ENCODE measurements at places on chromosomes 2 and 18. TPM values are rescaled to one million over a fixed set of nuclear protein-coding genes. Genes with fewer than 3 reads are reported as not detected.

- no peak overlapping the region for H3K4me3 ChIP-seq
- DNase-seq = no peak
- H3K4me1 ChIP-seq = peaks cover 19% of the 10 kb centered on the region
- no peak overlapping the region for H3K27ac ChIP-seq
- H3K36me3 ChIP-seq = peaks cover 83% of the 10 kb centered on the region
- no peaks in the 10 kb centered on the region for H3K27me3 ChIP-seq
Observed at GRCh38 chr2:232842689-232843088, 27.4 kb upstream of the SNORC start.

SPDYA gene
- 0.76 TPM for total RNA-seq

DNA sequence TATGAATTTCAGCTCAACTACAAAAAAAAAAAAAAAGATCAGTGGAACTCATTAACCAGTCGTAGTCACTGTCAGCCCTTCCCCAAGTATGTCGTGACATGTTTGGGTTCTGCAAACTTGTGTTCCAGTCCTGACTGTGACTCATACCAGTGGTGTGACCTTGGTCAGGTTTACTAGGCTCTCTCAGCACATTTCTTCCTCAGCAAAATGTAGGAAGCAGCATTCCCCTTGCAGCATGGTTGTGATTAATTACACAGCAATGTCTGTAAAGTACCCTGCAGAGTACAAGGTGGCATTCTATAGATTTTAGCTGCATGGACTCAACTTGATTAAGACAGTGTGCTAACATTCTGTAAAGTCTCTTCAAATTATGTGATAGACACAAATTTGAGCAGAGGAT is 156.9 kb downstream of the LAMA1 start:
- DNase-seq = no peak
- H3K36me3 ChIP-seq = no peaks in the 10 kb centered on the region
- H3K27me3 ChIP-seq = no peaks in the 10 kb centered on the region
- no peak overlapping the region for H3K4me3 ChIP-seq
- no peaks in the 10 kb centered on the region for H3K4me1 ChIP-seq

DNA sequence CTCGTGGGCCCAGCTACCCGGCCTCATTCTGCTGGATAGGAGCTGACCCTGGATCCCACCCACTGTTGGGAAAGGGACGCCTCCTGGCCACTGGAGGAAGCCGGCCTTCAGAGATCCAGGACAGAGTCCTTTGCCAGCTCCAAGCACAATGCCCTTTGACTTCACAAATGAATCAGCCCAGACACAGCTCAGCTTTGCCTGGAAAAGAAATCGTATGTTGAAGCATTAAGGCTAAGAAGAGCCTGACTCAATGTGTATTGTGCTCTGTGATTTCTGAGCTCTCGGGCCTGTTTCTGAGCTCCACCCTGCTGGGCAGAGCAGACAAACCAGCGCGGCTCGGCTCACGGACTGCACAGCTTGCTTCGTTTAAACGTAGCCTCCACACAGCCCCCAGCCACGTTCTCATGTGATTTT is 162.9 kb upstream of the APCDD1 start:
- H3K4me3 ChIP-seq = no peak overlapping the region
- H3K27me3 ChIP-seq = no peaks in the 10 kb centered on the region
- peaks cover 16% of the 10 kb centered on the region for H3K4me1 ChIP-seq

FAM228B gene
- 5.3 TPM for total RNA-seq

- H3K27ac ChIP-seq = no peak overlapping the region
- no peaks in the 10 kb centered on the region for H3K4me1 ChIP-seq
- DNase-seq = no peak
- H3K4me3 ChIP-seq = no peak overlapping the region
Observed at GRCh38 chr18:58239879-58240278, 195.9 kb downstream of the NEDD4L start.

DSG4 gene
- 0.89 TPM for total RNA-seq

- no peak overlapping the region for H3K4me3 ChIP-seq
- peaks cover 4% of the 10 kb centered on the region for H3K4me1 ChIP-seq
- DNase-seq = peak; percentile 40
- H3K27me3 ChIP-seq = peaks cover 4% of the 10 kb centered on the region
- no peak overlapping the region for H3K27ac ChIP-seq
Observed at GRCh38 chr2:236636261-236636660, 66.6 kb downstream of the ACKR3 start.

VWA3B gene
- total RNA-seq = not detected

DNA sequence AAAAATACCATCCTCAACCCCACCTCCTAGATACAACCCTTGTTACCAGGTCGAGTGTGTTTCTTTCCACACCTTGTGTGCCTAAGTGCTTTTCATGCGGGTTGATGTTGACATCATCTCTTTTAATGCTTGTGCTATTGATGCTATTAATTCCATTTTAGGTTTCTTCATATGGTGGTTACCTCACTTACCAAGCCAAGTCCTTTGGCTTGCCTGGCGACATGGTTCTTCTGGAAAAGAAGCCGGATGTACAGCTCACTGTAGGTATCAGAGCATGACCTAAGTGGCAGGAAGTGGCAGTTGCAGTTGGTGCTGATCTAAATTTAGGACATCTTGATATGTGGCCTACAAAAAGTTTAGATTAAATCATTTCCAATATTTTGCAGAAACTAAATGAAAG is 149.9 kb upstream of the TTC39C start:
- no peak overlapping the region for H3K4me3 ChIP-seq
- H3K27me3 ChIP-seq = no peaks in the 10 kb centered on the region
- H3K36me3 ChIP-seq = peaks cover 27% of the 10 kb centered on the region
- DNase-seq = no peak
- H3K4me1 ChIP-seq = no peaks in the 10 kb centered on the region
- H3K27ac ChIP-seq = no peak overlapping the region

AGPS gene
- 10.9 TPM for total RNA-seq

DNA sequence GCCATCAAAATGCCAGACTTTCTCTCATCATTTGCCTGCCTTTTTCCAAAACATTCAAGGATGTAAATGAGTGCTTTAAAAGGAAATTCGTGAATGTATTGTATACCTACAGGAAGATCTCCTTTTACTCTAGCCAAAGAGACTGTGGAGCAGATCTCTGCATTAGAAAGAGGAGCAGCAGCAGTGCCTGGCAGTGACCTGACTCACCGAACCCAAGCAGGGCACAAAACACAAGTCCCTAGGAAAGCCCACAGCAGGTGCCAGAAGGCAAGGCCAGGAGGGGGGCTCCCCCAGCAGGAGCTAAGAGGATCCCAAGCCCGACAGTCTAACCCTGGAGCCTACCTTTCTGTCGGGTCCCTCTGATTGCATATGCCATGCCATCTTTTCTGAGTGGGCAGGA is 47.9 kb downstream of the L3MBTL4 start:
- no peaks in the 10 kb centered on the region for H3K27me3 ChIP-seq
- DNase-seq = no peak
- no peak overlapping the region for H3K27ac ChIP-seq
- no peaks in the 10 kb centered on the region for H3K36me3 ChIP-seq
- H3K4me1 ChIP-seq = peaks cover 15% of the 10 kb centered on the region

GRCh38 chr2:9258953-9259399 is 52.4 kb downstream of the ASAP2 start:
- peaks cover 78% of the 10 kb centered on the region for H3K4me1 ChIP-seq
- no peak for DNase-seq
- H3K36me3 ChIP-seq = no peaks in the 10 kb centered on the region
- no peaks in the 10 kb centered on the region for H3K27me3 ChIP-seq

- no peak overlapping the region for H3K4me3 ChIP-seq
- DNase-seq = no peak
Observed at GRCh38 chr2:37459095-37459981, 114.9 kb downstream of the QPCT start.

- no peak overlapping the region for H3K27ac ChIP-seq
- DNase-seq = no peak
- no peak overlapping the region for H3K4me3 ChIP-seq
- H3K4me1 ChIP-seq = no peaks in the 10 kb centered on the region
- H3K36me3 ChIP-seq = no peaks in the 10 kb centered on the region
Observed at GRCh38 chr2:161905389-161906046, 168.5 kb downstream of the DPP4 start.

COL3A1 gene
- 72.2 TPM for total RNA-seq

- H3K4me3 ChIP-seq = no peak overlapping the region
- H3K27me3 ChIP-seq = no peaks in the 10 kb centered on the region
- DNase-seq = no peak
- H3K36me3 ChIP-seq = no peaks in the 10 kb centered on the region
- H3K4me1 ChIP-seq = no peaks in the 10 kb centered on the region
Observed at GRCh38 chr18:8221452-8221851, 387.8 kb upstream of the RAB12 start.

CYP27C1 gene
- 12.7 TPM for total RNA-seq

- no peak for DNase-seq
- peak overlapping the region; percentile 88 for H3K27ac ChIP-seq
- H3K4me3 ChIP-seq = peak overlapping the region; percentile 56
- H3K36me3 ChIP-seq = no peaks in the 10 kb centered on the region
- peaks cover 39% of the 10 kb centered on the region for H3K4me1 ChIP-seq
Observed at GRCh38 chr18:31497404-31497835, 557 bp upstream of the DSG2 start.

PAX8 gene
- total RNA-seq = 6.3 TPM

- no peak overlapping the region for H3K4me3 ChIP-seq
- H3K27me3 ChIP-seq = no peaks in the 10 kb centered on the region
- H3K4me1 ChIP-seq = no peaks in the 10 kb centered on the region
- no peak overlapping the region for H3K27ac ChIP-seq
- DNase-seq = no peak
- no peaks in the 10 kb centered on the region for H3K36me3 ChIP-seq
Observed at GRCh38 chr18:1774261-1774660, 797.0 kb downstream of the METTL4 start.

- peaks cover 3% of the 10 kb centered on the region for H3K27me3 ChIP-seq
- no peak for DNase-seq
- H3K36me3 ChIP-seq = no peaks in the 10 kb centered on the region
- H3K27ac ChIP-seq = no peak overlapping the region
Observed at GRCh38 chr2:136436936-136437335, 319.0 kb upstream of the CXCR4 start.

- peaks cover 21% of the 10 kb centered on the region for H3K4me1 ChIP-seq
- no peaks in the 10 kb centered on the region for H3K36me3 ChIP-seq
- peak within 1 kb of the TSS; percentile 81 for H3K4me3 ChIP-seq
- H3K27me3 ChIP-seq = peaks cover 26% of the 10 kb centered on the region
Observed at GRCh38 chr2:232633413-232634205, at the start of gene EFHD1. EFHD1 (plus strand) TSS chr2:232633604; CDS start chr2:232633705, 101 bp downstream.

TLX2 gene
- not detected for total RNA-seq

C2orf92 gene
- total RNA-seq = 45.7 TPM

IL1RN gene
- total RNA-seq = 135 TPM

- H3K4me3 ChIP-seq = no peak overlapping the region
- no peaks in the 10 kb centered on the region for H3K36me3 ChIP-seq
- no peaks in the 10 kb centered on the region for H3K4me1 ChIP-seq
- no peak overlapping the region for H3K27ac ChIP-seq
Observed at GRCh38 chr2:177675825-177676224, 283.3 kb downstream of the AGPS start.

DNA sequence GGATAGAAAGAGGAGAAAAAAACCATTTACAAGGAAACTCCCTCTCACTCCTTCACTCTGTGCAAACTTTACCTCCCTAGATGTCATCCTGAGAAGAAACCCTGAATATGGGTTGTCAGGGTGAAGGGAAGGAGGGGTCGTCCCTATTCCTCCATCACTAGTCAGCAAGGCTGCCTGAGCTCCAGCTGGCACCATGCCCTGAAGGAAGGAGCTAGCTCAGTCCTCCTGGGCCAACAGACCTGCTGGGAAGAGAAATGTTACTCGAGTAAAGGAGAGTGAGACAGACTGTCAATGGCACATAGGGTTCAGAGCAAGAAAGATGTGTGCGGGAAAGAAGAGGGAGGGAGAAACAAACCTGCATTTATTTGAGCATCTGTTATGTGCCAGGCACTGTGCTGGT is 18.3 kb upstream of the EPAS1 start:
- DNase-seq = no peak
- no peak overlapping the region for H3K27ac ChIP-seq
- H3K36me3 ChIP-seq = no peaks in the 10 kb centered on the region

DNA sequence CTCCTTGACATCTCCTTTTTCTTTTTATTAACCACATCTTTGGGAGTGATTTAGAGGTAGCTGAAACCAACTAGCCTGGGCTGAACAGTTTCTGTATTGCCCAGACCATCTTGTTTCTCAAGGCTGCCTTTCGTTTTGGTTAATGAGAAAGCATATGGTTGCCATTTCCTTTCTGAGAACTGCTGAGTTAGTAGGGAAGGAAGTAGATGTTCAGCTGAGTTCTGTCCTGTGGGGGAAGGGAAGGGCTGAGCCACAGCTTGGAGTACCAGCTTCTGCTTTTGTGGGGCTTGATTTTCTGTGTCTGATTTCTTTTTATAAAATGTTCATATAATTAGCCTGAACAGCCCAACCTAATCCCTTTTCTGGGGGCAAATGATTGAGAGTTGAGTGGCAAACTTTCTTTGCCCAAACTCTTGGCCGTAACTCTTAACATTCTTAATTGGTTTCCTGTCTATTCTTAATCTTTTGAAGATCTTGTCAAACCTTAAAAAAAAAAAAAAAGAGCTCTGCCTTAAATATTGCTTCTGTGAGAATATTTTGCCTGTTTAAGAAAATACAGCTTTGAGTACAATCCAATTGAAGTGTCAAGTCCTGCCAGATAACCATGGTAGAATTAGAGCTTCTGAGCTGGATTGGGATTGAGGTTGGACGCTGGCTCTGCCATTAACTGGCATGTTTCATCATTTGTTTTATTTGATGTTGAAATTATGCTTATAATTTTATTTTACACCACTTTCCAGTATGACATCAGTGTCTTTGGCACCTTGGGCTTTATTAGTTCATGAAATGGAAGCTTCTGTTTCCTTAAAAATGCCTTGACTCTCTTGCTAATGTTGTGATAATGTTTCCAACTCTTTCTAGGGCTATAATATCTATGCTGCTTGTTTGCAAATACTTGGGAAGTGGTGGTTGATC is 1.9 kb upstream of the NABP1 start:
- H3K36me3 ChIP-seq = no peaks in the 10 kb centered on the region
- no peak overlapping the region for H3K4me3 ChIP-seq
- no peak for DNase-seq
- H3K27ac ChIP-seq = peak overlapping the region; percentile 94
- H3K4me1 ChIP-seq = peaks cover 31% of the 10 kb centered on the region

GRCh38 chr2:222218786-222219185 is 80.0 kb downstream of the PAX3 start:
- H3K27me3 ChIP-seq = peaks cover 22% of the 10 kb centered on the region
- H3K4me3 ChIP-seq = no peak overlapping the region
- H3K27ac ChIP-seq = no peak overlapping the region
- no peaks in the 10 kb centered on the region for H3K4me1 ChIP-seq
- H3K36me3 ChIP-seq = no peaks in the 10 kb centered on the region

GRCh38 chr2:29455200-29455860 is 340.1 kb downstream of the CLIP4 start:
- H3K27me3 ChIP-seq = peaks cover 4% of the 10 kb centered on the region
- no peak for DNase-seq
- H3K4me1 ChIP-seq = no peaks in the 10 kb centered on the region

RIT2 gene
- total RNA-seq = not detected
